ENCODE measurements at places on chromosomes 1 and 21. TPM values are rescaled to one million over a fixed set of nuclear protein-coding genes. Genes with fewer than 3 reads are reported as not detected.

Gene AQP10
- total RNA-seq = 0.13 TPM

Gene ANKRD45
- 0.22 TPM for total RNA-seq

Gene NCMAP
- not detected for total RNA-seq

Gene ANKRD34A
- total RNA-seq = 0.13 TPM

Gene TAF12
- 20.8 TPM for total RNA-seq
